G401 (cell line): ENCODE measurements at places on chromosomes 7 and 10.

GRCh38 chr10:67666416-67667034 is 29.5 kb downstream of the CTNNA3 start:
- DNase-seq = peak; percentile 33

- DNase-seq = peak; percentile 90
These were observed 968 bp upstream of the INMT start for GRCh38 chr7:30750683-30751650.

GRCh38 chr10:131358741-131359442 is 47.4 kb upstream of the TCERG1L start:
- peak; percentile 1 for DNase-seq

DNA sequence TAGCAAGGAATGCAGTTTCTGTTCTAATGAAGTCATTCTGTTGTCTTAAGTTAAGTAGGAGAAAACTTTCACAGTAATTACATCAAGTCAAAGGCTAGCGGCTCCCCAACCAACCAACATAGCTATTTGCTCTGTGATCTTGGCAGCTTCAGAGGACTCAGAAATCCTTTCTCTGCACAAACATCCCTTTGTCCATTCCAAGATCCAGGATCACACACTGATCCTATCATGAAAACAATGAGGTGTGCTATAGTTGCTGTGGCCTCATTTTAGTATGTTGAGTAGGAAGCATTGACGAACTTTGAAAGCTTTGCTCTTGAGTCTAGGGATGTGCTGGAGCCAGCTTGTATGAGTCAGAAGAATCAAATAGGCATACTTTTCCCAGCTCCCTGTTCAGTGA is 218.2 kb upstream of the PRSS58 start:
- no peak for DNase-seq

DNA sequence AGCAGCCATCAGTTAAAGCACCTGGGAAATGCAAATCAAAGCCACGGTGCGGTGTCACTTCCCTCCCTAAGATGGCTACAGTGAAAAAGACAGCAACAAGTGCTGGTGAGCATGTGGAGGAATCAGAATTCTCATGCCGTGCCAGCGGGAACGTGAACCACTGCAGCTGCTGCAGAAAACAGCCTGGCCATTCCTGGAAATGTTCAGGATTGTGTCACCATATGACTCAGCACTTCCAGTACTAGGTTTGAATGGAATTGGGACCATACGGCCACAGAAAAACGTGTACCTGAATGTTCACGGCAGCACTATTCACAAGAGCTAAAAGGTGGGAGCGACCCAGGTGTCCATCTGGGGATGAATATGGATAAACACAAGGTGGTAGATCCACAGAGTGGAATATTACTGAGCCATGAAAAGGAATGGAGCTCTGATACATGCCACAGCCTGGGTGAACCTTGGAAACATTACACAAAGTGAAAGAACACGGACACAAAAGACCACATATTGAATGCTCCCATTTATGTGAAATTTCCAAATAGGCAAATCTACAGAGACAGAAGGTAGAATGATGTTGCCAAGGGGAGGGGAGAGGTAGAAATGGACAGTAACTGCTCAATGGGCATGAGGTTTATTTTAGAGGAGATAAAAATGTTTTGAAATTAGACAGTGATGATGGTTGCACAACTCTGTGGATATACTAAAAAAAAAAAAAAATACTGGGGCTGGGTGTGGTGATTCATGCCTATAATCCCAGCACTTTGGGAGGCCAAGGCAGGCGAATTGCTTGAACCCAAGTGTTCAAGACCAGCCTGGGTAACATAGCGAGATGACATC is 61.6 kb downstream of the MICALL2 start:
- no peak for DNase-seq

DNA sequence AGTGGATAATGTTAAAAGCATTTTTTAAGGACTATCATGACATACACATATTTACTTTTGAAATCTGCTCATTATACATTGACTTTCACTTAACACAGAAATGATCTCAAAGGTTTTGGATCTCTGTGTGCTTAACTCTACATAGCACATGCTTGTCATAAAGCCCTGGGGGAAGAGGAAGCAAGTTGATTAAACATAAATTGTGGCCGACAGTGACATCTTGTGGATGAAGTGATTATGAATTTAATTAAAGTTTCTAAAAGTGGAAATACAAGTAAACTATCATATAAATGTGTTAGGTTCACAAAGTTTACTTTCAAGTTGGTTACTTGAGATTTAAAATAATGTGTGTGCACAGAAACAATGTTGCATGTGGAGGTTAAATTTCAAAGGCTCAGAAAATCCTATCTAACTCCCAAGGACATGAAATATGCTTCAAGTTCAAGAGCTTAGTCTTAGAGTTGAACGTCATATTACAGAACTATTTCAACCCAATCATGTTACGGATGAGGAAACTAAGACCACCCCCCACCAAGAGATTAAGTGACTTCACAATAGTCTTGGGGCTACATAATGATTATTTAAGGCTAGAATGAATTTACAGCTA is 1247.8 kb downstream of the GATA3 start:
- DNase-seq = peak; percentile 77

DNA sequence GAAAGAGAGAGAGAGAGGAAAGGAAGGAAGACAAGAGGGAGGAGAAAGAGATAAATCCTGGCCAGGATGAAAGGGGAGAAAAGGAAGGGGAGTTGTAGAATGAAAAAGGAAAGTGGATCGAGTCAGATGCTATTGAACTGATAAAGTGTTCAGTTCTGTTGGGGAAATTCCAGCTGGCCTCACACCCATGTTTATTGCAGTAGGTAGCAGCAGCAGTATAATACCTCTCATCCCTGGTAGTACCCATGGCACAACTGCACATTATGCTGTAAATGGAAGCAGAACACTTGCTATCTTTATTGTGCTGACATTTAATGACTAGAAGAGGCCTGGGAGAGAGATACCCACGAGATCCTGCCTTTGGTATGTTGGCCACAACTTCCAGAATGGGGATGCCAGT is 178.1 kb downstream of the EVX1 start:
- DNase-seq = no peak

DNA sequence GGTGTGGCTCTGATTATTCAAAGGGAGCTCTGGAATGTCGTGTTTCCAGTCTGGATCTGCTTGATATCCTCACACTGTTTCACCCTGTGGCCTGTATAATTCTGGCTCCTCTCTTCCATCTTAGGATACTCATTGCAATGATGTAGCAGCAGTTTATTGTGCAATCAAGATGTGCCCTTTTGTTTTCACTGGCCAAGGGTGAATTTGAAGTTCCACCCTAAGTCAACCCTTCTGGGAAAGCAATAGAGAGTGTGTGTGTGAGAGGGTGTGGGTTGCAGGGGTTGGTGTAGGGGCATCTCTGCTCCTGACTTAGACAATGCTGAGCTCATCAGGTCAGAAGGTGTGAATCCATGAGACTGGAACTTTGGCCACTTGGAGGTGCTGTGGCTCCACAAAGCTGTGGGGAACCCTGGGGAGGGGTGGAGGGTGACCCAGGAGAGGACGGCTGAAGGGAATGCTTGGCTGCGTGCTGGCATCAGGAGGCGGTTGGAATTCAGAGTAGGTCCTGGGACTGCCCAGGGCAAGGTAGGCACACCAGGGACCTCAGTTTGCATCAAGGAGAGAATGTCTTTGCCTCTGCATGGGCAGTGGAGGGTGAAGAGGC is 118.0 kb upstream of the PRSS58 start:
- no peak for DNase-seq

GRCh38 chr7:46129831-46130230 is 208.8 kb upstream of the IGFBP3 start:
- DNase-seq = no peak

DNA sequence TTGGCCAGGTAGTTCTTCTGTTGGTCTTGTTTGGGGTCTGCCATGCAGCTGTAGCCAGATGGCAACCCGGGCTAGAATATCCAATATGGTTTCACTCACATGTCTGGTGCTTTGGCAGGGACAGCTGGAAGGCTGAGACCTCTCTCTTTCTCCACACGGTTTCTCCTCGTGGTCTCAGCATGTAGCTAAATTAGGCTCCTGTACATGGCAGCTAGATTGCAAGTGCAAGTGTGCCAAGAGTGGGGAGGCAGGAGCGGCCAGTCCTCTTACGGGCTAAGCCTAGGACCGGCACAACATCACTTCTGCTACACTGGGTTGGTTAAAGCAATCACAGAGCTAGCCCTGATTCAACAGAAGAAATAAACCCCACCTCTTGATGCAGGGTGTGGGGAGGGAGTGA is 9.3 kb upstream of the PDE1C start:
- DNase-seq = peak; percentile 87

DNA sequence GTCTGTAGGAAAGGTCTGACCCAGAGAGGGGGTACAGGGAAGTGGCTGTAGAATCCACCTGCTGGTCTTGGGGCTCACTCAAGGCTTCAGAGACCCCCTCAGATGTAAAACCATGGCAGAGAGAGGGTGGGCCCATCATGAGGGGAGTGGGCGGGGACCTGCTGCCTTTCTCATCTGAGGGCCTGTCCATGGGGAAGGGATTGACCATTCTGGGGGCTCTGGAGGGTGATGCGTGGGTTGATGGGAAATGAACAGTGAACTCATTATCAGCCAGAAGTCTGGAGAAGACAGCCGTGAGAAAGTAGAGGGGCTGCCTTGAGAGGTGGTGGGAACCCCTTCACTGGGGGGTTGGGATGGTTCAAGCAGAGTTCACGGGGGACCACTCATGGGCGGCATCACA is 66.8 kb downstream of the MINDY4 start:
- DNase-seq = no peak

DNA sequence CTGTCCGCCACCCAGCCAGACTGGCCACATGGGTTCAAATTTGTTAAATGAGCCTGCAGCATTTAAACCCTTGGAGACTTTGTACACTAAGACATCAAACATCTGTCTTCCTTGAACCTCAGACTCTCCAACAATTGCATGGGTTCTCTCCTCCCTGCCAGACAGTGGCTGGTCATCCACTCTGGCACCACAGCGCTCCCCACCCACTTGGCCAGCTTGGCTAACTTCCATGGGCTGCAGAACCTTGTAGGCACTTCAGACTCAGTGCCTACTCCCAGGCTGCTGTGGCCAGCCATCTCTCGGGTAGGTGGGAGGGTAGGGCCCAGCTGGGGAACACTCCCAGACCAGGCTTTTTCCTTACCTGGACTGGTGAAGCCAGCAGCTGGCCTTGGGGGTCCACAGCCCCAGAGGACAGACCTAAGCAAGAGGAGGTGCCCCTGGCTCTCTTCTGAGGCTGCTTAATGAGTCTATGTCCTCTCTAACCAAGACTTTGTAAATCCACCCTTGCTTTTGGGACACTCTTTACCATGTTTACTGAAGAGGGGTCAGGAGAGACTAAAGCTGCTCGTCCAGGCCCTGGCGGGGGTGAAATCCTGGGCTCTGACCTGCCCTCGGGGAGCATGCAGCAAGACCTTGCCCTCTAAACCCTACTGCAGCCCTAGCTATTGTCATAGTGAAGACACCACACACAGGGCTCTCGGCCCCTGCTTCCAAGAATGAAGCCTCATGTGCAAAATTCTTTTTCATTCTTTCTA is 82.7 kb downstream of the ARHGAP22 start:
- DNase-seq = no peak

DNA sequence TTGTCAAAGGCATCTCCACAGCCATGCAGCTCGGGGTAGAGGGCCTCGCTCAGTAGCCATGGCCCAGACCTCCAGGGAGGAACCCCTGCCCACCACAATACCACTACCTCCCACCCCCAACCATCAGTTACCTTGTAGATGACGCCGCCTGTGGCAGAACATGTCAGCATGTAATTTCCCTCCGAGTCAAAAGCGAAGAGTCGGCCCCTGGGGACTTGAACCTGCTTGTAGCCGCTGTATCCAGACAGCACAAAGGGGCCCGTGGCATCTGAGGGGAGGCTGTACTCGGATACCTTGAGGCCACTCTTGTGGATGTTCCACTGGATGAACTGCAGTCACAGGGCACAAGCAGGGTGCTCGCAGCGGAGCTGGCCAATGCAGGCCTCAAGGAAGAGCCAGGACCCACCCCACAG is 16.3 kb upstream of the CYREN start:
- no peak for DNase-seq

DNA sequence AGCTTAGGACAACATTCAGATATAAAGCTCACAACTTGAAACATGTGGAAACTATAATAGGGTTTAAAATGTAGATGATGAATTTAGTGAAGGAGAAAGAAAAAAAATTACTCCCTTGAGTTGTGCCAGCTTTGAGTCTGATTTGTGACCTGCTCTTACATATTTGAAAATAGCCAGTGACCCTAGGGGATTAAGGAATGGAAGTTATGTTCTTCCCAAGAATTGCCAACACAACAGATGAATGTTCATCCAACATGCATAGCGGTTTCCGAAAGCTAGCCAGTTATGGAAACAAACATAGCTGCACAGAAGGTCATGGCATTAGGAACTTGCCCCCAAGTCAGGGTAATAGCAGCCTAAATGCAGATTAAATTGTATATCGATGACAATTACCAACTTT is 10.8 kb downstream of the TMEM196 start:
- no peak for DNase-seq

DNA sequence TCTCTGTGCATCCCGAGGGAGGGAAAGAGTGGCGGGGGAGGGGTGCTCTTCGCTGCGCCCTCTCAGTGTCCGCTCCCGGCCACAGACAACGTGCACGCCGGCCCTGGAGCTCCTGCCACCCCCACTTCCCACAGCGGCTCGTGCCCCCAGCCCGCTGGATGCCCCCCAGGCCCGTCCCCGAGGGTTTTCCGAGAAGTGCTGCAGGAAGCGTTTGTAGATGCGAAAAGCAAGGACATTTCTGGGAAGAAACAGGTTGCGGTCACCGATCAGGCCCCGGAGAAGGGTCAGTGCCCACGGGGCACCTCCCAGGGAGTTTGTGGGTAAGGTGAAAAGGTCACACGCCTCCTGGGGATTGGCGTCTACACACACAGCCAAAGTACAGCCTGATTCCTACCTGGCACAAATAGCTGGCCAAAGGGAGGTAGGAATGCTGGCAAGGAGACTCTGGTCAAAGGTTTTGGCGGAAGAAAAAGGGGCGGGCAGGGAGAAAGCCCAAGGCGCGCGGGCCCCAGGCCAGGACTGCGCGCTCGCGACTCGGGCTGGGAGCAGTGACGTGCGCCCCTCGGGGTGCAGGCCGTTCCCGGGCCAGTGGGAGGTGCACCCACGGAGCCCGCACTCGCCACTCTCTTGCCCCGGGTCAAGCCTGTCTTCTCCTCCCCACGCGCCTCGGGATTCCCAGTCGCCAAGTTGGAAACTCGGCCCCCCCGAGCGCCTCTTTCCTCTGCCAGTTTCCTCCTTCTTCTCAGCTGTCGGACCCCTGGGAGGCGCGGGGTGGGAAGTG is 1.5 kb upstream of the NRP1 start:
- no peak for DNase-seq

GRCh38 chr10:79392506-79393176 is 45.4 kb downstream of the PPIF start:
- DNase-seq = no peak
